Stimulated activated CD8-positive, alpha-beta memory T cell treated with anti-CD3 and anti-CD28 coated beads, Interleukin-4, amount 100 ng/mL, for 1 hour (primary cell): ENCODE measurements at places on chromosomes 3 and 15.

DNA sequence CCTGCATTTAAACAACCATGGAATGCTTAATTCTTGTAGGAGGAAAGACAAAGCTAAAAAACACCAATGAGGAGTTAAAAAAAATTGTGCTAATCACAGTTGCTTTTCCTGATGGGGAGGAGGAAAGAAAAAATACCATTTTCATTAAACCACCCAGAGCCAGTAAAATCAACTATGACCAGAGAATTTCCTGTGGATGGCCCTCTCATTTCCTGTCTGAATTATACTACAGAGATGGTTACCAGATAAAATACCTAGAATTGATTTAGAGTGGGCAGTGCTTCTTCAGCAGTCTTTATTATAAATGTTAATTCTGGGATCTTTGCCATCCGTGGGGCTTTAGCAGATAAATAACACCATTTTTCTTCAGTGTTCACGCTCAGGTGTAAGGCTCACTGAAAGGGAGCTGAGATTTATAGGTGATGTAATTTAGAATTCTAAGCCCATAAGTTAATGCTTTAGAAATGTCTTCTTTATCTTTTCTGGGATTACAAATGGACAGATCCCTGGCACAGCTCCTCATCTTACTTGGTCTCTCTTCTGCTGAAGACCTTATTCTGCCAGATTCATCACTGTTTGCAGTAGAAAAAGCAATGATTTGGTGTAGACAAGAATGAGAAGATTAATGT, 37.9 kb downstream of the RETNLB start:
- DNase-seq = no peak

- no peak for DNase-seq
These were observed 17.9 kb upstream of the STIMATE start for GRCh38 chr3:52915294-52915693.

DNA sequence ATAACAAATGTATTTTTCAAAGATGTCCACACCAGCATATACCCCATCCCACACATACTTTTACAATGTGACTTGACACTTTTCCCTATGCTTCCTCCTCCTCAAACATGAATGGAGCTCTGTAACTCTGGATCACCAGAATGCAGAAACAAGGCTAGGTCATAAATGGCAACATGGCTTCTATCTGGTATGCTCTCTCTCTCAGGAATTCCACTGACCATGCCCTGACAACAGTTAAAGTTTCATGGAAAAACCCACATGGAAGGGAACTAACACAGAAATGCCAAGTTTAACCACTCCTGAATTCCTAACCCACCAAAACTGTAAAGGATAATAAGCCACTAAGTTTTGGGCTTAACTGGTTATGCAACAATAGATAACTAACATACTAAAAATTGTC, 19.9 kb downstream of the MYO9A start:
- no peak for DNase-seq

GRCh38 chr3:45912435-45912834, 26.1 kb downstream of the CCR9 start:
- no peak for DNase-seq

DNA sequence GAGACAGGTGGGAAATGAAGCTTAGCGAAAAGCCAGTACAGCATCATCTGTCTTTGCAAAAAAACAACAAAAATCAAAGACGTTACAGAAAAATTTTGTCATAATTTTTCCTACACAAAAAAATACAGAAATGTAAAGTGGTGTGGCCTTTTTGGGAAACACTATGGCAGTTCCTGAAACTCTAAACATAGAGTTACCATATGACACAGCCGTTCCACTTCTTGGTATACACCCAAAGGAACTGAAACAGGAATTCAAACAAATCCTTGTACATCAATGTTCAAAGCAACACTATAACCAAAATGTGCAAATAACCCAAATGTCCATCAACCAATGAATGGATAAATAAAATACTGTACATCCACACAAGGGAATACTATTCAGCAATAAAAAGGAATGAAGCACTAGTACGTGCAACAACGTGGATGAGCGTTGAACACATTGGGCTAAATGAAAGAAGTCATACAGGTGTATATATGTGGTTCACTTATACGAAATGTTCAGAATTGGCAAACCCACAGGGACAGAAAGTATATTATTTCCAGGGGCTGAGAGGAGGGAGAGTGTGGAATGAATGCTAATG, 46.8 kb downstream of the GLB1 start:
- DNase-seq = no peak

- no peak for DNase-seq
These were observed 88.6 kb upstream of the ZNF385D start for GRCh38 chr3:21839592-21839991.

DNA sequence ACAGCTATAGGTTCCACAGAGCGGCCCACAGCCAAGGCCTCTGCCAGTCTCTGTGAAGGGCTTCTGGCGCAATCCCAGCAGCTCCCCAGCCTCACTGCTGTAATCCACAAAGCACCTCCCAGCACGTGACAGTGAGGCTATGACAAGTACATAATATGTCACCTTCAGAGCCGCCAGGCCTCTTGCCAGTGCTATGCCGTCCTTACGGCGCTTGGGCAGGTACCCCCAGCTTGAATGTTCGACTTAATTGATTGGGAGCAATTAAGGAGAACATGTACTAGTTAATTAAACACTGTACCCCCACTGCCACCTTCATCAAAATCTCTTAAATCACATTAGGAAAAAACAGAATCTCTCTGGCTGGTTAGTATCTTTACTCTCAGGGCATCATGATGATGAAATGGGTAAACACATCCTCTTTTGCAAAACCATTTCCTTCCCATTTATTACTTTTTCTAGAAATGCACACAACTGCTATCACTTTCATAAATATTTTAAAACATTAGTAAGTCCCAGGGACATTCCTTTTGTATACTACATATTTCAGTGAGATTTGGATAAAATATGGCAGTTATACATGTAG, 169.9 kb downstream of the XXYLT1 start:
- DNase-seq = no peak

- DNase-seq = no peak
These were observed 203.1 kb downstream of the KCNAB1 start for GRCh38 chr3:156323466-156323865.

DNA sequence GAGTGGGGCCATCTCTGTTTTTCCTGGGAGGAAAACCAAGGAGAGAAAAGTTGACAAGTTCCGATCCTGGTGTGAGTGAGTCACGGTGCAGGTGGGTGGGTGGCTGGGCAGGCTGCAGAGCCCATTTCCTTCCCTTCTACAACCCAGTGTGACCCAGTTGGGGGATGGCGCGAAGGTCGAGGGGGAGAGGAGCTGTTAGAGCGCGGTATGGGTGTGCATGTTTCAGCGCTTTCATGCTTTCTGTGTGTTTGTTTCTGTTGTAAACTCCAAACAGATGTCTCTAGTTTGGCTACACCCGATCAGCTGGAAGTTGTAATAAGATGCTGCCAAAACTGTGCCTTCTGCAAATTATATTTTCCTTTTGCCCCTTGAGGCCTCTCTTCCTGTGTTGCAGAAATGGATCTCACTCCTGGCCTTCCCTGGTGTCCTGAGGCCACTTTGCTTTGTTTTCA, 3.8 kb downstream of the FAM43A start:
- DNase-seq = no peak

- no peak for DNase-seq
These were observed 4.5 kb downstream of the PXK start for GRCh38 chr3:58337190-58337589.

DNA sequence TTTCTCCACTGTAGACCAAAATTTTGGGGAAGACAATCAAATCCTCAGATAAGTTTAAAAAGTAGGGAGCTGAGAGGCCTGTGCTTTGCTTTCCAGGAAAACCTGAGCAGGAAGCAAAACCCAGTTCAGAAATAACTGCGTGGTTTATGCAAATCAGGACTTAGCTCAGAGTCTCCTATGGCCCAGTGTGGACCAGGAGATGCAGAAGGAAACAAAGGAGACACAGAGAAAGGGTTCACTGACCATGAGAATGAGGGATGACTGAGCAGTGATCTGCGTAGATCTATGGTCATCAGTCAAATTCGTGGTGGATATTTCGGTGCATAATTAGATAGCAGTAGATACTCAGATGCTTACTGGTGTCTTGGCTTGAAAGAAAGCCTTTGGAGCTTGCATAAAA, 196.6 kb downstream of the TPRG1 start:
- no peak for DNase-seq

DNA sequence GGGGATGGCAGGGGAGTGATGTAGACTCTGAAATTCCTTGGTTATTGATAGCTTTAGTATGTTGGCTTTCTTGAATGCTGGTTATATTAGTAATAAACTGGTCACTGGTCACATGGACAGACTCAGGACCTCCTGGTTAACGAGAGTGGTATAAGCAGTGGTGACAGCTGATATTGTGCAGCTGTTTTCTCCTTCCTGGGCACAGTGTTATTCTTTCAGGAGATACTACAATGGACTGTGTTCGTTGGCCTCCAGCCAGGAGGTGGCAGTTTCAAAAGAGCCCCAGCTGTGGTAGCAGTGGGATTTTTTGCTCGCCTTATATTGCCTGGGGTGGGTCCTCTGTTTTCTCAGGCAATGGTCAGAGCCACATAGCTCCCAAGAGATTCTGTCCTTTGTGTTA, 181.6 kb upstream of the RBMS3 start:
- no peak for DNase-seq

GRCh38 chr15:52651868-52652267, 27.3 kb downstream of the ATOSA start:
- no peak for DNase-seq

- DNase-seq = no peak
These were observed 1.3 kb downstream of the MAP2K1 start for GRCh38 chr15:66388043-66388363.

GRCh38 chr15:63972801-63973200, 73.5 kb downstream of the DAPK2 start:
- no peak for DNase-seq

DNA sequence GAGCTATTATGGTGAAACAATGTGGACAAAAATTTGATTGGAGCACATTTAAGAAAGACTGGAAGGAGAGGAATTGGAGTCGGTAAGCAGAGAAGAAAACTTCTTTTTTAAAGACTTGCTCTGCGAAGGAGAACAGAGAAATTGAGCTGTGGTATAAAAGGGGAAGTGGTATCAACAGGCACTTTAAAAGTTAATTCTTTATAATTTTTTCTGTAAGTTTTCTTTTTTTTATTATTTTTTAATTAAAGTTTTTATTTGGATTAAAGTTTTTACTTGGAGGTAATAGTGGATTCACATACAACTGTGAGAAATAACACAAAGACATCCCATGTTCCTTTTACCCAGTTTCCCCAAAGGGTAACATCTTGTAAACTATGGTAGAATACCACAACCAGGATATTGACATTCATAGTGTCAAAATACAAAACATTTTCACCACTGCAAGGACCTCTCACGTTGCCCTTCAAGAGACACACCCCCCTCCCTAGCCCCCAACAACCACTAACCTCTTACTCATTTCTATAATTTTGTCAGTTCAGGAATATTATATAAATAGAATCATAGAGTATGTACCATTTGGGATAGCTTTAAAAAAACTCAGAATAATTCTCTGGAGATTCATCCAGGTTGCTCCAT, 33.8 kb upstream of the XIRP1 start:
- DNase-seq = no peak

DNA sequence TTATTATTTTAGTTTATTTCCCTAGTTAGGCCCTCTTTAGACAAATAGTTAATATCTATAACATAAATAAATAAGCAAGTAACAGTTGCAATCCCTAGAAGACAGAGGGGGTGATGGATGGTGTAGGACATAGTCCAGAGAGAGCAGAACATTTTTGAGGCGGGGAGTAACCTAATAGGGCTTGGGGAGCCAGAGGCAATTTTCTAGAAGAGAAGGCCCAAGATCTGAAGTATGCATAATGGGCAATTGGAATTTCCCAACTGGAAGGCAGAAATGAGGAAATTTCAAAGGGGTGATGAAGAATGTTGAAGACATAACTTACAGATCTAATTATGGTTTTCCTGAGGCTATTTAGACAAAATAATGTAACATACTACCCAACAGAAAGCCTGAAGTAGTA, 525.7 kb downstream of the TUSC7 start:
- DNase-seq = no peak

DNA sequence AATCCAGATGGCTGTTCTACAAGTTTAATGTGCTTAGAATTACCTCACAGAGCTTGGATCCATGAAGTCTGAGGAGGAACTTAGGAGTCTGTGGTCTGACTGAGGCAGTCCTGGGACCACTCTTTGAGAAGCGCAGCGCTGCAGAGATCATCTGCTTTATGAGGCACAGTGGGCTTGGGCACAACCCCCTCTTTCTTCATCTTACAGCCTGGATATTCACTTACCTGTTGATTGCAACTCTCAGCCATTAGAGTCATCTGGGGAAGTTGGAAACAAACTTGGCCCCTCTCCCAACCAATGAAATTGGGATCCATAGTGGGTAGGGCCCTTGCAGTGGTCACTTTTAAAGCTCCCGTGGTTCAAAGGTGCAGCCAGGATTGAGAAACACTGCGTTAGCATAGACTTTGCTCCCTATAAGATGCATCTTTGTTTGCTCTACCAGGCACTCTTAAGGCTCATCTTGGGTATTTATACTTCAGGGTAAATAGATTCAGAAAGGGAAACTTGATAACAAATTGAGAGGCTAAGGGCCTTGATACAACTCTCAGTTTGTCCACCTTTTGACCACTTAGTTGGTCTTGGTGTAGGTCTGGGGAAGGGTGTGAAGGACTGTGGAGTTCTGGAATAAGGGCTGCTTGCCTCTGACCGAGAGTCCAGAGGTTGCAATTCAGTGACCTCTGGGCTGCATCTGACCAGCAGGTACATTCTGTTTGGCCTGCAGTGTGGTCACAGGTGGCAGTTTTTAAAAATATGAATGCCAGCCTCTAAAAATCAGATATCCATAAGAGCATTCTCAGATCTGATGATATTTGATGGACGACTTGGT, 22.8 kb downstream of the FEM1B start:
- no peak for DNase-seq

DNA sequence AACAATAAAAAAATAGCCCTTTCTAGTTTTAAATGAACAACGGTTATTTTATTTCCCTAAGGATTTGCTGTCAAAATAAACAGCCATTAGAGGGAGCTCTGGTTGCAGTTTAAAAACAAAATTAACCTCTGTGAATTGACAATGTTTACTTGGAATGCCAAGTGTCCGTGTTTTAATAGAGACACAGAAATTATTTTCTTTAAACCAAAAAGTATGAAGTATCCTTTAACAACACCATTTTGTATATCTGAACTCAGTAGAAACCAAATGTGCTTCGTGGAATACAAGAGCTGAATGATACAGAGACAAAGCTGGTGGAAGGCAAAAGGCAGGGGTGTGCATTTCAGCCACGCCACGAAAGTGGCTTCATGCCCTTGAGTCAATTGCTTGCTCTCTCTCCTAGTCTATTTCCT, 74.4 kb downstream of the MOBP start:
- DNase-seq = no peak

GRCh38 chr15:60972866-60973265, 256.2 kb downstream of the RORA start:
- no peak for DNase-seq

GRCh38 chr15:64683378-64683777, 92.0 kb downstream of the RBPMS2 start:
- DNase-seq = no peak

DNA sequence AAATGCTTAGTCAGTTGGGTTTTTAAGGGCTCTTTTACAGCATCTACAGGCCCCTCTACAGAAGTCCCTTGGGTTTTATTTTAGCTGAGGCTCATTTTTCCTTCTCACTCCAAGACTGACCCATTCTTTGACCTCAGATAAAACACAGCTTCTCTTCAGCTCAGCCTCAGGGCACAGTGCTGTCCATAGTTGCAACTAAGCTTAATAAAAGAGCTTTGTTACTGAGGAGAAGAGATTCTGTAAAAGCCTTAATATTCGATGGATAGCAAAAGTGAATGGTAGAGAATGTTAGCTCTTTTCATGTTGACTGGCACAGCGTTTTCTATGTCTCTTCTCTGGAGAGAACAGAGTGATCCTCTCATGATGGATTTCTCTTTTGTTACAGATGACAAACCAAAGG, 277.9 kb downstream of the BBX start:
- no peak for DNase-seq
